Skin of body (tissue), 3 donors: ENCODE measurements at places on chromosomes 7 and 10. TPM values are rescaled to one million over a fixed set of nuclear protein-coding genes. Genes with fewer than 3 reads are reported as not detected.

Gene XPNPEP1
- total RNA-seq: 94.6 TPM

Gene MSRB2
- 10.8 TPM for total RNA-seq

Gene CALN1
- 2.6 TPM for total RNA-seq

Gene NPFFR1
- total RNA-seq: 0.59 TPM

Gene NUTM2A
- total RNA-seq: 0.59 TPM

Gene CNTNAP2
- 1.9 TPM for total RNA-seq
